Stimulated activated CD4-positive, alpha-beta T cell treated with anti-CD3 and anti-CD28 coated beads, Interleukin-4, amount 100 ng/mL, for 4 hours (primary cell): ENCODE measurements at places on chromosomes 7 and 10.

DNA sequence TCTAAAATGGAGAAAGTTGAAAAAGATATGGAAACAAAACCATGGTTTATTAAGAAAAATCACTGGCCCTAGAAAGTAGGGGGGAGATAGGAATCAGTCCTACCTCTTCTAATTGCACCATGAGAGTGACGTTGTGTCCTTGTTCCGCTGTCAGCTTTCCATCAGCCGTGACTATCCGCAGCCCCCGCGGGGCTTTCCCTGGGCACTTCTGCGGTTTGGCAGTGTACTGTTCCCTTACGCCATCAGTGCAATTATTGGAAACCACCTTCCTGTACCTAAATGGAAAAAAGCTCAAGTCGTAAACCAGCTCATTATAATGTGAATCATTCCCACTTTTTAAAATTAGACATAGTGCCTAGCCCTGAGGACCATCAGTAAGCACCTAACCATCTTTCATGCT lies 512.2 kb downstream of the SORCS1 start:
- no peak for DNase-seq

DNA sequence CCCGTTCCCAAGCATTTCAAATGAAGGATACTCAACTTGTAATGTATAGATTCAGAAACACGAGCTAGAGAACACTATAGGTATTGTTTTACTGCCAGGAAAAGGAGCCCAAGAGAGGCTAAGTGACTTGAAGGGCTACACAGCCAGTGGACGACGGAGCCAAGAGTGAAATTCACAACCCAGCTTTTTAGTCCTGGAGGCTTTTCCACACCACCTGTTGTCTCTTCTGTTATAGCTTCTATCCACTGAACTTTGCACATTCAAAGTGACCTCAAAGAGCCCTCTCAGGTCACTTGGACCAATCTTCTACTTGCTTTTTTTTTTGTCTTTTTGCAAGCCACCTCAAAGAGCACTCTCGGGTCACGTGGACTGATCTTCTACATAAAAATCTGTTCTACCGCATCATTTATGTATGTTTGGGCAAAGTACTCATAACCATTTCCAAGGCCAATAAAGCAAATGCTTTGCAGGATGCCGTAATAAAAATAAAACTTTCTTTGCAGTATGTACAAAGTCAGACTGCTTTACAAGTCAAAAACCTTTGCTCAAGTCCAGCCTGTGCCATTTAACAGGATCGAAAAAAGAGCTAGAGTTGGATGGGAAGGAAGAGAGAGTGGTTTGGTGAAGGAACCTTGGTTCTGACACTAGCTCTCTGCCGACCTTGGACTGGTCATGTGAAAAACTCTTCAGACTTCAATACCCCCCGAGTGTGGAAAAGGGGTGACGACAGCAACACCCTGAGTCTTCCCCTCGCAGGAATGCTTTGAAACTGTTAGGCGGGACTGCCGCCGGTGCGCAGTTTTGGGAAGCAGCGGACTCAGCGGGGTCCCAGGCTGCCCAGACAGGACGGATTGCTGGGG lies 821 bp downstream of the SLC35B4 start:
- no peak for DNase-seq

- DNase-seq = no peak
These were observed 102.7 kb downstream of the CABCOCO1 start for GRCh38 chr10:61765176-61766087.

- no peak for DNase-seq
These were observed 41.7 kb downstream of the RGS10 start for GRCh38 chr10:119500821-119501220.

DNA sequence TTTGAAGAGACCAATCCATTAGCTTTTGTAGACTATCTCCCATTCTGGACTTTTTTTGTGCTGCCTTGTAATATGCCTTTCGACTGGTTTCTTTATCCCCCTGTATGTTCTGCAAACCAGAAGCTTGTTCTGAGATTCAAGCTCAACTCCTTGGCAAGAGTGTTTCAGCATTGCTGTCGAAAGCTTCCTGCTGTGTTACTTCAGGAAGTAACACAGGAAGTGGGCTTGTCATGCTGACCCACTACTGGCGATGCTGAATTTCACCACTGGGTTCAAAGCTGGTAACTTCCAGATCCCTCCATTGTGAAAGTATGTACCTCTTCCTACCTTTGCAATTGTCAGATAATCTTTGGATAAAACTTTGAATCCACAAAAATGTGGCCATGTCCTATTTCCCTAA lies 57.9 kb upstream of the INSYN2A start:
- DNase-seq = no peak

GRCh38 chr10:69047111-69047832 lies 40.6 kb upstream of the SRGN start:
- DNase-seq = no peak

DNA sequence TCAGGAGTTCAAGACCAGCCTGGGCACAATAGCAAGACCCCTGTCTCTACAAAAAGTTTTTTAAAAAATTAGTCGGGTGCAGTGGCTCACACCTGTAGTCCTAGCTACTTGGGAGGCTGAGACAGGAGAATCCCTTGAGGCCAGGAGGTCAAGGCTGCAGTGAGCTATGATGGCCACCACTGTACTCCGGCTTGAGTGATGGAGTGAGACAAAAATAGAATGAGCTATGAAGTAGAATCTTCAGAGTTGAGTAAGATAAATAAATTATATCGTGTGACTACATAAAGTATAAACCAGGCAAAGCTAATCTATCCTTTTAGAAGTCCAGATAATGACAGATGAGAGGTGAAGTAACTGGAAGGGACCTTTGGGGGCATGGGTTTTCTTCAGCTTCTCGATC lies 15.3 kb upstream of the MRPS24 start:
- DNase-seq = no peak

GRCh38 chr7:48096273-48096672 lies 7.2 kb downstream of the UPP1 start:
- DNase-seq = peak; percentile 29

- DNase-seq = no peak
These were observed 151.6 kb upstream of the UNC5B start for GRCh38 chr10:71060476-71061426.

GRCh38 chr7:155796381-155797261 lies 15.6 kb downstream of the SHH start:
- peak; percentile 48 for DNase-seq

- DNase-seq = no peak
These were observed 249.3 kb upstream of the ZMIZ1 start for GRCh38 chr10:78819361-78820006.

GRCh38 chr10:96089116-96089515 lies 41.0 kb upstream of the ZNF518A start:
- no peak for DNase-seq

- no peak for DNase-seq
These were observed 7.5 kb downstream of the GDI2 start for GRCh38 chr10:5805711-5806110.

- no peak for DNase-seq
These were observed 75.0 kb downstream of the APBB1IP start for GRCh38 chr10:26513101-26513500.

- no peak for DNase-seq
These were observed 312.1 kb upstream of the MEOX2 start for GRCh38 chr7:15998617-15999016.

DNA sequence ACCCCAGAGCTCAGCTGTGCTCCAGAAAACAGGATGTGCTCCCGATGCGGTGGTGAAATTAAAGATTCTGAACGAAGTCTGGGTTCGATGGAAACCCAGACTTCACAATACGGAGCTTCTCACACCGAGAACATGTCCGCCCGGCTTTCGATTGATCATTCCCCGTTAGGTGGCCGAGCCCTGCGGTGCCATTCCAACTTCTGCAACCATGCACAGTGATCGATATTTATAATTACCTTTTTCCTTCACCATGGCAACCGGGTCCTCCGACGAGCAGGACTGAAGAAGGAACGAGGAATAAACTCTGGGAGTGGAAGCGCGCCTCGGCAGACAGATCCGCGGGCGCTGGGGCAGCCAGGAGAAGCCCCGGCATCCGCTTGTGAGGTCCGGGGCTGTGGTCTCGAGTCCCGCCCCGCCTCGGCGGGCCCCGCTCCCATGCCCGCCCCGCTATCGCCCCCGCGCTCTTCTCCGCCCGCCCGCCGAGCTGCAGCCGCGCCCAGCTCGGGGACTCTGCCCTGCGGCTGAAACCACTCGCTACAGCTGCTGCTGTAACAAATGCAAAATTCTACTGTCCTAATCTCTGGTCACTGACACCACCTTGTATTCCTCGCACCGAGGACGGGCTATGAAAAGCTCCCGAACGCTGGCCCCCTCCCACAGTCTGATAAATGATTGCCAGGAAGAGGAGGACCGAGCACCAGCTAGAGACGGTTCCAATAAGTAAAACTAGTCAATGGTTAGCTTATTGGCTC lies 26.2 kb downstream of the ABLIM1 start:
- peak; percentile 3 for DNase-seq

DNA sequence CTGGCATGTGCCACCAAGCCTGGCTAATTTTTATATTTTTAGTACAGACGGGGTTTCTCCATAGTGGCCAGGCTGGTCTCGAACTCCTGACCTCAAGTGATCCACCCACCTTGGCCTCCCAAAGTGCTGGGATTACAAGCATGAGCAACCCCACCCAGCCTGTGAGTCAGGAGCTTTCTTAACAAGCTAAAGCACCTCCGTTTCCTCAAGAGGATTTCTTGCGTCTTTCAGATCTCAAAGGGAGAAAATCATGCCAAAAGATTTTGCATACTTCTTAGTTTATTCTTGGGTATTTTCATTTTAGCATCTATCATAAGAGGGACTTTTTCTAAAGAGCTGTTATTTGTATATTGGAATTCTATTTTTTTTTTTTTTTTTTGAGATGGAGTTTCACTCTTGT lies 47.9 kb upstream of the FOXK1 start:
- no peak for DNase-seq

- no peak for DNase-seq
These were observed 52.7 kb upstream of the BTRC start for GRCh38 chr10:101301111-101301731.

DNA sequence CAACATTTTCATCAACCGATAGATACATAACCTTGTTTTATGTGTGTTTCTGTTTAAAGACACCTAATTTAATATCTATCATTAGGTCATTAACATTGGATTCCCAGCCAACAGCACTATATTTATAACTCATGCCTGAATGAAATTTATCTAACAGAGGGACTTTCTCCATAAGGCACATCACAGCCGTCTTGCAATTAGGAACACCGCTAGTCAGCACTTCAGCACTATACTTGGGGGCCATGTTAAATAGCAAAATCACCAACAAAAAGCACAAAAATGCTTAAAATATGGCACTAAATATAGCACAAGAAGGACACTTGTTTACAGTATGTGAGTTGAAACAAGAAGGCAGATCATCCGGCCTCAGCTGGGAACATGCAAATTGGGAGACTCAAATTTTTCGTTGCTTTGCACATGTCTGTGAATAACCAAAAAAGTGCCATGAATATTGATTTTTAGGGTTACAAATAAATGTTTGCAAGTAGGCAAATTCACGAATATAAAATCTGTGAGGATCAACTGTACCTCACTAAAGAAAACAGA lies 51.0 kb downstream of the TLL2 start:
- no peak for DNase-seq

DNA sequence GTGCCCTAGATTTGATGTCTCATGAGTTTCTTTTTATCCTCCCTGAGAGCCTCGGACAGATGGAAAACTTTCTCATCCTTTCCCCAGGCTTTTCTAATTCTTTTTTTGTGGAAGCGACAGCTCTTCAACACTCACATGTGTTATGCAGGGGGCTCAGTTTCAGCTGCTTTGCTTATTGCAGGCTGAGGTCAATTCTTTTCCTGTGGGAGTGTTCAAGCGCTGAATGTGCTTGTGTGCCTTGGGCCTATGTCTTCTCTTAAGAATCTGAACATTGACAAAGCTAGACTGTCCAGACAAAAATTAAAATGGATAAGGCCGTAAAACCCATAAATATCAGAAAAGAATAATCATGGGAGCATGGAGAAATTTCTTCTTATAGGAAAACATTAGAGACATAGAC lies 125.2 kb upstream of the STEAP4 start:
- no peak for DNase-seq

DNA sequence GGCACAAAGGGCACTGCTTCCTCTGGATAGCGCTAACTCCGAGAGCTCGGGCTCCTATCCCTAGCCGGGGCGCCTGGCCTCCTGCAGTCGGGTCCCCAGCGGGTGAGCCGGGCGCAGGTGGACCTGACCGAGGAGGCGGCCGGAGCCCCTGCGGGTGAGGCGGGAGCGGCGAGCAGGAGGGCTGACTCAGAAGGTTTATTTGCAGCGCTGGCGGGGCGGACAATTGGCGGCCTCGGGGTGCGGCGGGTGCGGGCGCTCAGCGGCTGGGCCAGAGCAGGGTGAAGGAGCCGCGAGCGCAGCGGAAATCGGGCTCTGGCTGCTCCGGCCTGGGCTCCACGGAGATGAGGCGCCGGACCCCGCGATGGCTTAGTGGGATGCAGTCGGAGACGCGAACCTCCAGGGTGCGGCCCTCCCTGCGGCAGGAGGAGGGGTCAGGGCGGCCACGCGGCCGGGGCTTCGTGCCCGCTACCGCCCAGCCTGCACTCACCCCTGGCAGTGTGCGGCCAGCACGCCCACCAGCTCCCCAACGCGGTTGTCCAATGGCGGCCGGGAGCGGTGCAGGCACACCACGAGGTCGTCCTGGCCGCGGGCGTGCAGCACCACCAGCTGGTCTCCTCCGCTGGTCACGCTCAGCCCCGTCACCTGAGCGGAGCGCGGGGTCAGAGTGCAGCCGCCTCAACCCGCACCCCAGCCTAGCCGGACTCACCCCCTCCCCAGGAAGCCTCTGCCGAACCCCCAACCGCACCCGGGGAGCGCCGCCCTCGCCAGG lies 16.1 kb downstream of the MYO1G start:
- DNase-seq = no peak

DNA sequence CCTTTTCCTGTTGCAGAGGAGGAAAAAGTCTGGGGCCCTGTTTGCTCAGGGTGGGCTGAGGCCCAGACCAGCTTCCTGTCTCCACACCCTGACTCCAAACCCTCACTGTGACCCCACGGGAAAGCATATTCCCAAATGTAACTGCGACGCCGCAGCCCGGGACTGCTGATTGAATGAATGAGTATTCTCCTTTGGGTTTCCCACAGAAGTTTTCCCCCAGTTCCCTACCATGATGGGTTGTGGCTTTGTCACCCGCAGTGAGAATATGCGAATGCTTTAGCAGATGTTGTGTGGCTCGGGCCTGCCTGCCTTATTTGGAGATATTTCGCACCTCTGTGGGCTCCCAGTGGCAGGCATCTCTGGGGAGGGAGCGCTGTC lies 50.6 kb downstream of the MGMT start:
- DNase-seq = no peak

DNA sequence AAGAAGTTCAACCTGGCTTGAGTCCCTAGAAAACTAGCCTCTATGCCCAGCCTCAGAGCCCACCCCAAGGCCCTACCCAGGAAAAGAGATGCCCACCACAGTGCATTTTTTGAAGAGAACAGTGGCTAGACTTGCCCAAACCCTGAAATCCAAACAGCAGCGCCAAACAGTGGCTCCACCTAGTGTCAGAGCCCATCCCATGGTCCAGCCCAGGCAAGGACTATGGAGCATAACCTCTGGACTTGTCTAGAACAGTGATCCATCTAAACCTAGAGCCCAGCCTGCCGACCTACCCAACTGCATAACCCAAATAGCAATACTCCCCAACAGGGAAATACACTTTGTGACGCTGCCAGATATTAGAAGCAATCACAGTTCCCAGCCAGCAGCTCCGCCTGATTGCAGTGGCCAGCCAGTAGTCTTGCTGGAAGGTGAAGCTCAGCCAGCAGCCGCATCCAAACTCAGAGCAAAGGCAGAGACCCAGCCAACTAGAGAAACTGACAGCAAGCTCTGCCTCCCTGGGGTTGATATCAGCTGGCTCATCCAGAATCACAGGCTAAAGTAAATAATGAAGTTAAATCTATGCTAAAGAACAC lies 44.5 kb downstream of the HBP1 start:
- DNase-seq = no peak
